Inflammatory macrophage (primary cell): ENCODE measurements at places on chromosomes 4 and X.

- no peak for DNase-seq
These were observed 182.1 kb upstream of the SMIM31 start for GRCh38 chr4:164571593-164572390.

DNA sequence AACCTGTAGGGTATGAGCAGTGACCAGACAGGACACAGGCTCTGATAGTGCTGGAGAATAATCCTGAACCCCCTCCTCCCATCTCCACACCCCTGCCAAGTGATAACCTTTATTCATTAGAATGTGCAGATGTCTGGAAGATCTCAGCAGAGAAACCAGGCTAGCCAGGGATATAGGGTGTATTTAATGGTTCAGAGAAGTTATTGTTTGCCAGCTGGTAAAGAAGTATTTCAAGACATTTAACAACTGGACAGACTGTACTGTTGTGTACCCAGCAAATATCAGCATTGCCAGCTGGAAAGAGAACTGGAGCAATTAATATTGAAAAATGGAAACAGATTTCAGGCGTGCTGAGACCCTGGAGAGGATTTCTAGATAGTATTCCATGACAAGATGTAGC lies 94.5 kb downstream of the RASGEF1B start:
- DNase-seq: no peak

GRCh38 chr4:118296729-118297128 lies 56.1 kb downstream of the PRSS12 start:
- DNase-seq: no peak

DNA sequence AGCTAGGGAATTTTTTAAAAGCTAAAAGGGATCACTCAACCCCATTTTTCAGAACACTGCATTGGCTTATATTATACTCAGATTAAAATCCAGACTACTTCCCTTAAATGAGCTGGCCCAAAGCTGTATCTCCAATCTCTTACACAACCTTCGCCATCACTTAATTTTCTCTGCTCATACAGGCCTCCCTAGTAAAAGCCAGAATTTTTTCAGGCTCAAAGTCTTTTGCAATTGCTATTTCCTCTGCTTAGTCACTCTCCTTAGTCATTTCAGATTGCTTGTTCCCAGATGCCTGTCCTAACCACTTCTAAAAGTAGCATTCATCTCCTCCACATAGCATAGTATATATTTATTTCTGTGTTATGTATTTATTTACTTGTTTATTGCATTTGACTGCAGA lies 1587.9 kb upstream of the ADGRL3 start:
- peak; percentile 70 for DNase-seq

GRCh38 chrX:1932231-1932630 lies 317.4 kb downstream of the ASMT start:
- no peak for DNase-seq

GRCh38 chr4:173855015-173855414 lies 325.0 kb upstream of the HAND2 start:
- no peak for DNase-seq
